HCT116 (cell line): ENCODE measurements at places on chromosomes 12 and 14.
A peak's percentile ranks its signal among the peaks of the same experiment; 100 is the strongest.

- DNase-seq, result no peak
Measured at GRCh38 chr12:103462675-103463074, 33.1 kb downstream of the C12orf42 start.

DNA sequence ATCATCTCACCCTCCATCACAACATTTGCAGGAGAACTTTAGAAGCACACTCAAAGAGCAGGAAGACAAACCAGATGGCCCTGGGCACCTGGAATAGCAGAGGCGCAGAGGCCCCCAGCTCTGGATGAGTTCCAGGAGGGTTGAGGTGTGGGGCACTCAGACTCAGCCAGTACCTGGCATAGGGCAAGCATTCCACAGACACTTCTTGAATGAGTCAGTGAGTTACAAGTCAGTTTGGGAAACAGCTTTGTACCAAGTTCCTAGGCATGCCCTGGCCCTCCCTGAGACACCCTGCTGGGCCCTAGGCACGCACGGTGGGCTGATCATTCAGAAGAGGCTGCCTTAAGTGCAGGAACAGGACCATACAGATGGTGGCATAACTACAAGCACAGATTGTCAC is 54.3 kb downstream of the MAP3K9 start:
- DNase-seq, result peak; percentile 74

DNA sequence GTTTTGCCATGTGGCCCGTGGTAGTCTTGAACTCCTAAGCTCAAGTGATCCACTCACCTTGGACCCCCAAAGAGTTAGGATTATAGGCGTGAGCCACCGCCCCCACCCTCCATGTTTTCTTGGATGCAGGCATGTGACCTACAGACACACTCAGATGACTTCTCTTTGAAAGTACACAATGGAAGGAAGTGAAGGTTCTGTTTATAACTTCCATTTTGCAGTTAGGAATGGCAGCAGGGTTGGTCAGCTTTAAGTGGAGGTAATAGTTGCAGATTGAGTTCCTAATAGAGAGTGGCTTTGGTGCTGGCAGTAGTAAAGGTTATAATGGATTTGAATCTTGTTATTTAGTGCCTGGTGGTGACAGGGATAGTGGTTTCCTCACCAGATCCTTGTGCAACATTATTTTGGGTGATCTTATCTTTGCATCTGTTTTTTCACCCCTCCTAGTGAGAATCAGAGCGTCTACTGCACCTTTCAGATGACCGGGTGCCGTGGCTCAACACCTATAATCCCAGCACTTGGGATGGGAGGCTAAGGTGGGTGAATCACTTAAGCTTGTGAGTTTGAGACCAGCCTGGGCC is 15.3 kb downstream of the LARP4 start:
- DNase-seq, result no peak

GRCh38 chr12:32983332-32983731 is 86.8 kb upstream of the PKP2 start:
- DNase-seq, result no peak

GRCh38 chr14:20743556-20743955 is 2.1 kb upstream of the EDDM3A start:
- DNase-seq, result no peak

DNA sequence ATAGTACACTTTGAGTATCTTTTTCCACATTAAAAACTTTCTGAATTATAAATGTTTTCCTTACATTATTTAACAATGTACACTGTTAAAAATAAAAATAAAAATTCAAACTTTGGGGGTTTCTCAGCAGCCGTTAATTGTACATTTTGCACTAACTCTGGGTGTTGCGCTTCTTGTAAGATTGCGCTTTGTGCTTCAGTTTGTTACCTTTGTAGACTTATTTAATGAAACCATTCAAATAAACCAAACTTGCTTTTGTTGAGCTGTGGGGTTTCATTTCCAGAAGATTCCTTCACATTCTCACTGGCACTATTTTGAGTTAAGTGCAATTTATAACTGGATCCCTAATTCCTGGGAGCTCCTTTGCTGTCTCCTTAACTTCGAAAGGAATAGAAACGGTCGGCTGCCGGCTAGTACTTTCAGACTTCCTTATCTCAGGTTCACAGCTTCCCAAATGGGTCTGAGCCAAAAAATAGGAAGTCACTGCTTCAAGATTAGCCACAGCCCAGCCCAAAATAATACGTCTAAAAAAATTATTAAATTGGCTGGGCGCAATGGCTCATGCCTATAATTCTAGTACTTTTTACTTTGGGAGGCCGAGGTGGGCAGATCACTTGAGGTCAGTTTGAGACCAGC is 38.2 kb downstream of the RAD52 start:
- DNase-seq, result no peak

GRCh38 chr14:75752907-75753594 is 92.0 kb downstream of the TTLL5 start:
- DNase-seq, result no peak

GRCh38 chr12:1592444-1593173 is 1.8 kb downstream of the FBXL14 start:
- DNase-seq, result no peak

GRCh38 chr12:99271071-99271470 is 376.5 kb upstream of the GARIN6 start:
- no peak for DNase-seq

- DNase-seq, result no peak
Measured at GRCh38 chr14:61927060-61927459, 164.8 kb downstream of the SNAPC1 start.

DNA sequence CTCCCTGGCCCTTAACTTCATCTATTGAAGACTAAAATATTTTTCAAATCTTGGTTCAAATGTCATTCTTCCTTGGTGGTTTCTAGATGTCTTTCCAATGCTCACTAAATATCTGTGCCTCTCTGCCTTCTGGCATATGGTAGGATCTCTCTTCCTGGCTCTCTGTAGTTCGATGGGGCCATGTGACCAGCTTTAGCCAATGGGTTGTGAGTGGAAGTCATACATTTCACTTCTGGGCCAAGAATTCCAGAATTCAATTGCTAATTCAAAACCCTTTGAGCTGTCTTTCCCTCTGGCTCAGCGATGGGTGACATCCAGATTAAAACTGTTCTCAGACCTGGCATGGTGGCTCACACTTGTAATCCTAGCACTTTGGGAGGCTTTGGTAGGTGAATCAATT is 25.8 kb upstream of the CTDSP2 start:
- no peak for DNase-seq

DNA sequence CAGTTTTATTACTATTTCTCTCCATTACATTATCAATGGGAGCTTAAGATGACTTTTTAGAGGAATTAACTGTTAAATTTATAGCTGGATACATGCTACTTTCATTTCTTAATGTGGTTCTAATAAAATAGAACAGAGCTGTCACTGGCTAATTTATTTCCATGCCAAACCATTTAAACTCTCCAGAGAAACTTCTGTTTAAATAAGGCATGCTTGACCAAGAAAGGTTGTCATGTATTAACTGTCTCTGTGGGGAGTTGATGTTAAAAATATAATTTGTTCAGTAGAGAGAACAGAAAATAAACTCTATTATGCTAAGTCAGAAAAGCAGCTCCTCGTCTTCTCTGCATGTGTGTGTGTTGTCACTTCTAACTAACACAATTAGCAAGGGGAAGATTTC is 447.4 kb downstream of the SLC16A7 start:
- DNase-seq, result no peak

- DNase-seq, result no peak
Measured at GRCh38 chr14:21891921-21892320, 218.3 kb upstream of the OR4E1 start.

DNA sequence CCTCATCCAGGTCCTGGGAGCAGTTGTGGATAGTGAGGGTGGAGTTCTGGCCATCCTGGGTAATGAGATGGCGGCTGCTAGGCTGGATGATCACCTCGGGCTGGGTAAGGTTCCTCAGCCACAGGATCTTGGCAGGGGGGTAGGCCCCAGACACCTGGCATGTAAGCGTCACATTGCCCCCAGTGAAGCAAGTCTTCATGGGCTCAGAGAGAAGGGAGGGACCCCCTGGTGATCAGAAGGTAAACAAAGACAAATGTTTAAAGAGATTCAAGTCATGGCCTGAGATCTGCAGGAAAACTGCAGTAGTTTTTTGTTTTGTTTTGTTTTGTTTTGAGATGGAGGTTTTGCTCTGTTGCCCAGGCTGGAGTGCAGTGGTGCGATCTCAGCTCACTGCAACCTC is 12.8 kb upstream of the WSB2 start:
- DNase-seq, result no peak

- no peak for DNase-seq
Measured at GRCh38 chr12:93300611-93301021, 77.1 kb upstream of the NUDT4 start.

DNA sequence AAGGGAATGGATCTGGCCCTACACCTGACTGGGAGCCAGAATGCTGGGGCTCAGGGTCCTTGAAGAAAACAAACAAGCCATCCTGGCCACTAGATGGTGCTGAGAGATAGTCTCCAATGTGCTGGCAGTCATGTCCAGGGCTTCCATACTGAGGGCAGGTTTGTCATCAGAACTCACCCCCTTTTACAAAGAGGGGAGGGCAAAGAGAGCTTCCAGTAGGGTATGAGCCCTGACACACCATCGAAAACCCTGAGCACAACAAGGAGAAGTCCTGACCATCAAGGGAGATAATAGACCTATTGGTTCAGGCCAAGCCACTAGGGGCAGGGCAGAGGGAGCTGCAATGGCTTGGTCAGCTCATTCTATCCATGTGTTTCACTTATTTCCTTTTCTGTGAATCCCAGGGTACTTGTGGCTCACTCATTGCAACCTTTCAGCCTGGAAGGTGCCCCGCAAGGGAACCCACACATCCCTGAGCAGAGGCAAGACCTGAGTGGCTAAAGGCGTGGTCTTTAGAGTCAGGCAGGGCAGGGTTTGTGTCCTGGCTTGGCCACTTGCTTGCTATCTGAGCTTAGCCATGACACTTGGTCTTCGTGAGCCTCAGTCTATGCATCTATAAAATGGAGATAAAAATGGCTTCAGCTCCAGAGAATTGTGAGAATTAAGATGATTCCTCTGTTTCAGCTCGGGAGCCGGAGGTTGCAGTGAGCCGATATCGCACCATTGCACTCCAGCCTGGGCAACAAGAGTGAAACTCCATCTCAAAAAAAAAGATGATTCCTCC is 6.2 kb upstream of the PLEKHH1 start:
- DNase-seq, result peak; percentile 59

GRCh38 chr14:100223332-100224201 is 15.4 kb upstream of the YY1 start:
- DNase-seq, result no peak

GRCh38 chr12:52069327-52070184 is at the start of gene ATG101:
Gene ATG101 (plus strand): TSS chr12:52069978. CDS start chr12:52073651, 3,673 bp downstream.
- DNase-seq, result peak; percentile 94

DNA sequence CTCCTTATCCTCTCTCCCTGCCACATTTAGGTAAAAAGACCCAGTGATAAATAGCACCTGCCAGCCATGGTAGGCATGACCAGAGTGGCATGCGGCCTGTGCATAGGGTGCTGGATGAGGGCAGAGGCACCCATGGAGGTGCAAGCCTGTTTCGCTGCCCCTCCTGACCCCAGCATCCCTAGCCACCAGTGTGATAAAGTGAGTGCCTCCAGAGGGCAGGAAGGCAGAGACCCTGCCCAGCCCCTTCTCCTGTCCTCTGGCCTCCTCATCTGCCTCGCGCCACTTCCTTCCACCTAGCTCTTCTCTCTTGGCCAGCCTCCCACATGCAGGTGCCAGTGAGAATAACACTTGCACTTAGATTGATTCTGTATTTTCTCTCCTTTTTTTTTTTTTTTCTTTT is 108.3 kb upstream of the FUT8 start:
- no peak for DNase-seq

- DNase-seq, result no peak
Measured at GRCh38 chr12:104533134-104533533, 76.4 kb downstream of the CHST11 start.

GRCh38 chr14:72049462-72049861 is 117.2 kb downstream of the RGS6 start:
- peak; percentile 3 for DNase-seq
